ENCODE measurements at places on chromosomes 2 and 18. TPM values are rescaled to one million over a fixed set of nuclear protein-coding genes. Genes with fewer than 3 reads are reported as not detected.

DNA sequence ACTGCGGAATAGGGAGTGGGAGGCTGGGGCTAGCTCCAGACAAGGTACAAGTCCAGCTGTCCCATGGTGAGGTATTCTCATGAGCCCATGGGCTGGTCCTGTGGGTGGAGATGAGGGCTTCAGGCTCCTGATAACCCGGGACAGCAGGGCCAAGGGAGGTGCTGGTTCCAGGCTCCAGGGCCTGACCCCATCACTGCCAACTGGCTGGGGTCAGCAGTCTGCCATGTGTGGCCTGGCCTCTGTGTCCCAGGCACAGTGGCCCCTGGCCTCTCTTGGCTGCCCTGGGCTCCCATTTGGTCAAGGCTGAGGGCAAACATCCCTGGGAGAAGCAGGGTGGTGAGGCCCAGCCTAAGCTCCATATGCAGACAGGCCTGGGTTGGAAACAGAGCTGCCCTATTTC is 966 bp upstream of the OXER1 start:
- H3K4me3 ChIP-seq, result no peak overlapping the region
- no peak for DNase-seq
- H3K27me3 ChIP-seq, result no peaks in the 10 kb centered on the region
- H3K36me3 ChIP-seq, result no peaks in the 10 kb centered on the region
- no peaks in the 10 kb centered on the region for H3K4me1 ChIP-seq

DNA sequence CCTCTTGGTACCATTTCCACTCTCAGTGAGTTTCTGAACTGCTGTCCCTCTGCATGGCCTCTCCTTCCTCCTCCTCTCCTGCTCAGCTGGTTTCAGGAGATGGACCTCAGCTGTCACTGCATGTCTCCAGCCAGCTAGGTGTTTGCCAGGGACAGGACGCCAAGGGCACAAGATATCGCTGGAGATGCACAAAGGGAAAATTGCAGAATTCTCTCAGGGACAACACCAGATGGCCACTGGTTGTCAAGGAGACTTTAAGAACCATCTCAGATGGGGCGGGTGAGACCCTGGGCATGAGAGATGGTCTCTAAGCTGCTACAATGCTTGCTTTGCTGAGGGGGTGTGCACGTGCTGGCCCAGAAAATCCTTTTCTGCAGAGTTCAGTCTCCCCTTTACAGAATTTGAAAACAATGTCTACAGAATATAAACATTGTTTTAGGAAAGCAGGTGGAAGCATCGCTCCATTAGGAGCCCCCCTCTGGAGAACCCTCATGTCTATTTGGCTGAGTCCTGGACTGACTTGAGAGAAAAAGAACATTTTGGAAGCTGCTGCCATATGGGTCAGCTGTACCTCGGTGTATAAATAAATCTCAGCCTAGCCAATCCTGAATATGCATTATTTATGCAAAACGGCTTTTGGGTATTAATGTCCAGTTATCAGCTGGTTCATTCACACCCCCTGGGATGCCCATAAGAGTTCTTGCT is 57.8 kb upstream of the SPP2 start:
- no peak for DNase-seq
- no peak overlapping the region for H3K4me3 ChIP-seq

DNA sequence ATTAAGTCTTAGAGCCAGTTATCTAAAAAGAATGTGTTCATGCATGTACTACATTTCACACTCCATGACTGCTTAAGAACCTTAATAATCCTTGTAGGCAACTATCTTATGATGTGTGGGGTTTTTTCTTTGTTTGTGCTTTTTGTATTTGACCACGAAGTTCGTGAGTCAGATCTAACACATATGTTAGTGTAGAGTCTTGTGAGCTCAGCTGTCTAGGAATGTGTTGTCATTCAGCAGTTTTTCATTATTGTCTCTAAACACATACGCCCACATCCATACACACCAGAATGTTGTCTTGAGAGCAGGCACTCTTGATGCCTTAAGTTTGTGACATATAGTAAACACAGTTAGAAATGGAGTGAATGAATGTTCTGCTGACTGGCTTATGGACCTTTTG is 38.4 kb downstream of the CAB39 start:
- no peaks in the 10 kb centered on the region for H3K36me3 ChIP-seq
- no peak overlapping the region for H3K4me3 ChIP-seq
- H3K27ac ChIP-seq, result no peak overlapping the region
- DNase-seq, result no peak
- peaks cover 1% of the 10 kb centered on the region for H3K4me1 ChIP-seq

DNA sequence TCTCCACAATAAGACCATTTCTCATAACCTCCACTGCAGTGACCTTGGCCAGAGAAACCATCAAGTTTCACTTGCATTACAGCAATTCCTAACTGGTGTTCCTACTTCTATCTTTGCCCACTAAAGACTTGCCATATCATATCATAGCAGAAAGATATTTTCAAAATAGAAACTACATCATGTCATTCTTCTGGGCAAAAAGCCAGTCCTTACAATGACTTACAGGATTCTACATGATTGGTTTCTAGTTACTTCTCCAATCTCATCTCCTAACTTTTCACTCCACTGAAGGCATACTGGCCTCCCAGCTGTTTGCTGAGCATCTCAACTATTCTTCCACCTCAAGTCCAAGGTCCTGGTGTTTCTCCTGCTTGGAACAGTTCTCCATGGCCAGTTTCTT is 151.4 kb downstream of the HNMT start:
- no peak overlapping the region for H3K4me3 ChIP-seq
- no peak overlapping the region for H3K27ac ChIP-seq
- H3K27me3 ChIP-seq, result no peaks in the 10 kb centered on the region
- no peak for DNase-seq
- H3K36me3 ChIP-seq, result no peaks in the 10 kb centered on the region

Gene RPRM
- 1.1 TPM for total RNA-seq

Data from aorta (tissue), 5 donors.